DMS 273 treated with DMSO at 0.1 percent for 48 hours (cell line): ENCODE measurements at places on chromosomes 12 and 14.

DNA sequence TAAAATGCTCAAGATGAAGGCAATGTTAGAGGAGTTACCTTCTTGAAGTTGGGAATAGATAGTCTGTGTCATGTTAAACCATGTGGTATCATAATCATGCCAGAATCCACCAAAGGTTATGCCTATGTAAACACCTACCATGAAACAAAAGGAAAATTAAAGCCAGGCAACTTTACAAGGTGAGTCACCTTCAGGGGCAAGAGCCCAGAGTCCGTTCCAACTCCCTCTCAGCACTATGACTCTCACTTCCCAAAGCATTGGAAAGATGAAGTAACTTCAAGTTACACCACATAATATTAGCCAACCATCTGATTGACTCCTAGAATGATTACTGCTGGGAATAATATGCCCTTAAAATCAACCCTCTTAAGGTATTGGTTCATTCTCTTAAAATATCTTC, 38.5 kb downstream of the CATSPERB start:
- no peak for DNase-seq

DNA sequence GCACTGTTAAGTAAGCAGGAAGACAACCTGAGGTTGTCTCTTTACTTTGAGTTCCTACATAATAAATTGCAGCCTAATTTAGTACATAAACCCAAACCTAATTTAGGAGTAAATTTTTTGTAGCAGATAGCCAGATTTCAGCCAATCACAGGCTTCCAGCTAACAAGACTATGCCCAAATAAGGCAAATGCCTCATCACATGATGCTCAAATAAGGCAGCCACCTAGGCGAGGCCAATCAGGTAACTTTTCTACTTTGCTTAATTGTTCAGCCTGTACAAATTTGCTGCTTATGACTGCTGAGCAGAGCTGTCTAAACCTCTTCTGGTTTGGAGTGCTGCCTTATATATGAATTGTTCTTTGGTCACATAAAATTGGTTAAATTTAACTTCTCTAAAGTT, 1118.7 kb upstream of the TMEM132C start:
- DNase-seq, result no peak

DNA sequence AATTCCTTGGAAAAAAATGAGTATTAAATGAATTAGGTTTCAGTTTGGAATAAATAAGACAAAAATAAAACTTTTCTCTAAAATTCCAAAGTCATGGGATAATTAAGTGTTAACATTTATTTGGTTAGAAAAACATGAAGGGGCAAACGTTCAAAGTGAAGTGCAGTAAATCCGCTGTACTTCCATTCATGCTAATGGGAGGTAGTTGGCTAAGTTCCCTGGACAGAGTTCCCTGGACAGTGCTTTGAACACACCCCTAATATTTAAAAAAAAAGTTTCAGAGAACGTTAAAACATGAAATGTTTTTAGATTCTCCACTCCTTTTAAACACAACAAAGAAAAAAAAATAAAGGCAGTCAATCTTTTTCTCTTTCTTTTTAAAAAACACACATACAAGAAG, 16.3 kb downstream of the ALX1 start:
- DNase-seq, result no peak

DNA sequence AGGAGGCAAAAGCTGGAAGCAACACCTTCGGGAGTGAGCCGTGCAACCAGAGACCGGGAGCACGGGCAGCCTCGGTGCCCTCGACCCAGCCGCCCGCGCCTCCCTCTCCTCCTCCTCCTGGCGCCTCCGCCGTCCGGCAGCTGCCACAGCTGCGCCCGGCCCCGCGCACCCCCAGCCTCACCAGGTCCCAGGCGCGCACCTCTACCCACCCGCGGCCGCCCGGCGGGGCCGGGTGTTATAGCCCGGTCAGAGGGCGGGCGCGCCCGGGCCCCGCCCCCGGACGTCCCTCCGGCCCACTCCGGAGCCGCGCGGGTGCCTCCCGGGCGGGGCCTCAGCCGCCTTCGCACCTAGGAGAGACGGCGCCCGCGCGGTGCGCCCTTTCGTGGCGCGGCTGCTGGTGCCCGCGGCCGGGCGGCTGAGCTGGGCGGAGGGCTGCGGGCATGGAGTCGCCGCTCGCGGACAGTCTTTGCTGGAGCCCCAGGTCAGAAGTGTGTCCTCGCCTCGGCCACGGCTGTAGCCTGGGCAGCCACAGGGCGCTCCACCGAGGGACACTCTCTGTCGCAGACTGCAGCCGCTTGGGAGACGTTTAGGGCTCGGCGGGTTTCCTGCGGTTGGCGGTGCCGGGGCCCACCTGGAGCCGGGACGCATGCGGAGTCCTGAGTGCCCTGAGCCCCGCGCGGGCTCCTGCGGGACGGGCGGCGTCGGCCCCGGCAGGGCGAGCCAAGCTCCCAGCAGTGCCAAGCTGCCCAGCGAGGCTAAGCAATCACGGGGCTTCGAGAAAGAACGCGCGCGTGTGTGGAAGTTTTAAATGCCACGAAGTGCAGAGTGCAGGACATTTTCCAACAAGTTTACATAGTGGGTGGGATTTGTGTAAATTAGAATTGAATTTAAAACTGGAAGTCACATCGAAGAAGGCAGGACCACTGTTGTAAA, at the start of gene CPM:
TSS of gene CPM (minus strand) at position 211 of the 933 bp plus-strand sequence. CDS start 334 bp downstream, outside the sequence.
- no peak for DNase-seq

DNA sequence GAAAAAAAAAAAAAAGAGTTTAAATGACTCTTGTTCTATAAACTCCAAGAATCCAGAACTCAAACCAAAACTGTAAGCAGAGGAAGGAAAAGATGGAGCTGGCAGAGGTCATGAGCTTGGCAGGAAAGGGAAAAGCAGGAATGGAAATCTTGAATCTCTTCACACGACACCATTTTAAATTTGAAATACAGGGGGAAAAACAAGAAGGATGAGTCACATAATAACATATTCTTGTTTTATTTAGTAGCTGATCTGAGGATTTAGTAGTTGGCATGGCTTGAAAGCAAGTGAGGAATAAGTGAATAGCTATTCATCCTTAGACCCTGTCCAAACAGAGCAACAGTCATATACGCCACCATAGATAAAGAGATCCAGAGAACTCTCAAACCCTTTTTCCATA, 35.0 kb downstream of the EPS8 start:
- no peak for DNase-seq

- no peak for DNase-seq
These were observed 67.1 kb downstream of the TRAFD1 start for GRCh38 chr12:112192475-112192874.

- DNase-seq, result no peak
These were observed 168.4 kb upstream of the EGLN3 start for GRCh38 chr14:34119107-34119858.

DNA sequence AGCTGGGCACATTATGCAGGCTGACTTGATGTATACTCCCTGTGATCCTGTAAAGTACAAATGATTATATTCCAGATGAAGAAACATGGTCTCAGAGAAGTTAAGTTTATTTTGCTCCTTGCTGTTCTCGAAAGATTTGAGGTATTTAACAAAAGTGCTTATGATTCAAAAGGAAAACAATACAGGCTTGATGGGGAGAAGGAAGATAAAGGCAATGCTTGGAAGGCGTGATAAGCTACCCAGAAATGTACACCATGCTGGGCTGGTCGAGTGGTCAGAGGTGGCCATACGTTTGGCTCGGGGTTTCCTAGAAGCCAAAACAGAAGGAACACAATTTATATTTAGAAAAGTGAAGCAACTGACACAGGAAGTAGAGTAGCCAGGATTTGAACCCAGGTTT, 201.0 kb downstream of the KTN1 start:
- DNase-seq, result no peak

DNA sequence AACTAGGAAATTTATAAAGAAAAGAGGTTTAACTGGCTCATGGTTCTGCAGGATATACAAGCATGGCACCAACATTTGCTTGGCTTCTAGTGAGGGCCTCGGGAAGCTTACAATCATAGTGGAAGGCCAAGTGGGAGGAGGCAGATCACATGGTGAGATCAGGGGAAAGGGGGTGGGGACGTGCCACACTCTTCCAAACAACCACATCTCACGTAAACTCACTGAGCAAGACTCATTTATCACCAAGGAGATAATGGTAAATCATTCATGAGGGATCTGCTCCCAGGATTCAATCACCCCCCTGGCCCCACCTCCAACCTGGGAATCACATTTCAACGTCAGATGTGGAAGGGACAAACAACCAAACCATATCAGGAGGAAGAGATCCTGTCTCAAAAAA, 35.8 kb downstream of the NUMB start:
- no peak for DNase-seq
